ENCODE measurements at places on chromosomes 4 and X.

DNA sequence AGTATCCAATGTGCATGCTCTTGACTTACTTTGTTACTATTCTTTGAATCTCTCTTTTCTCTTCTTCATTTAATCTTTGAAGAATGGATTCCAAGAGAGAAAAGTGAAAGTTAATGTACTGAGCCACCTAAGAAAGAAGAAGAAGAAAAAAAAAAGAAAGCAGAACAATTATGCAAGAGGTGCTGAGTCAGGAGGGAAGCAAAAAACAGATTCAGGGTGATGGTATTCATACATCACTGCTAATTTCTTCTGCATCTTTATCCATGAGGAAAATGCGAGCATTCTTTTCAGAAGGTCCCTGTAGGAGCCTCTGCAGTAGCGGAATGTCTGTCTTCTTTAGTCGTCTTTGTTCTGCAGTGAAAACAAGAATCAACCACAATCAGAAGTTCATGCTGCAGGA, 43.9 kb downstream of the RASSF6 start:
- DNase-seq: no peak

- DNase-seq: no peak
Observed at GRCh38 chr4:149791851-149792250, 23.8 kb downstream of the IQCM start.

- DNase-seq: no peak
Observed at GRCh38 chr4:76216975-76217814, 3.6 kb upstream of the SCARB2 start.

GRCh38 chrX:30489323-30489722, 88.2 kb downstream of the TASL start:
- no peak for DNase-seq

DNA sequence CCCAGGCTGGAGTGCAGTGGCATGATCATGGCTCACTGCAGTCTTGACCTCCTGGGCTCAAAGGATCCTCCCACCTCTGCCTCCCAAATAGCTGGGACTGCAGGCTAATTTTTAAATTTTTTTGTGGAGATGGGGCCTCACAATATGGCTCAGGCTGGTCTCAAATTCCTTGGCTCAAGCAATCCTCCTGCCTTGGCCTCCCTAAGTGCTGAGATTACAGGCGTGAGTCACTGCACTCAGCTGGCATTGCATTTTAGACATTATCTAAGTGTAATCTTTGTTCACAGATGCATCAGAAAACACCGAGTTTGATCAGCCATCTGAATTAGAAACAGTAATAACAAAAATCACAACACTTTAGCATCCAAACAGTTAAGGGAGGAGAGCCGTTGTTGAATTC, 53.4 kb upstream of the CBR4 start:
- no peak for DNase-seq

- DNase-seq: no peak
Observed at GRCh38 chrX:47489507-47490275, 6.7 kb upstream of the ZNF41 start.

DNA sequence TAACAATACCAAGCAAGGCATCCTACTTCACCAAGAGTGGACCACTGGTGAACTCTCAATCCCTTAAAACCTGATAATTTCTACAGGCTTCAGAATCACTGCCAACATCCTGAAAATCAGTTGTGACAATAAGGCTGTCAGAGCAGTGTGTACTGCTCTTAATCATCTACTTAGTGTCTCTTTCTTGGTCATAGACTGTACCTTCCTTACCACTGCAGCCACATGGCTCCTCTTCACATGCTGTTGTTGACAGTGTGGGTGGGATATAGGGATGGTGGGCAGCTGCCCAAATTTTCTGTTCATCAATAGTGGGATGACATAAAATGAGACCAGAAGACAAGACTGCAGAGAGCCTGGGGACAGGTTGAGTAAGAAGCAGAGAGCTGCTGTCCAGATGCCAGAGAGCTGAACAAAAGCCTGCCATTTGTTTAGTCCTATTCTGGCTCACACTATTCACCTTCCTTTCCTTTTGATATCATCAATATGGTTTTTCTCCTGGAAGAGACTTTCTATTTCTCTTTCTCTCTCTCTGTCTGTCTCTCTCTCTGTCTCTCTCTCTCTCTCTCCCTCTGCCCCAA, 178.9 kb downstream of the MGST2 start:
- no peak for DNase-seq

- no peak for DNase-seq
Observed at GRCh38 chr4:176526704-176527103, 206.9 kb downstream of the SPCS3 start.

DNA sequence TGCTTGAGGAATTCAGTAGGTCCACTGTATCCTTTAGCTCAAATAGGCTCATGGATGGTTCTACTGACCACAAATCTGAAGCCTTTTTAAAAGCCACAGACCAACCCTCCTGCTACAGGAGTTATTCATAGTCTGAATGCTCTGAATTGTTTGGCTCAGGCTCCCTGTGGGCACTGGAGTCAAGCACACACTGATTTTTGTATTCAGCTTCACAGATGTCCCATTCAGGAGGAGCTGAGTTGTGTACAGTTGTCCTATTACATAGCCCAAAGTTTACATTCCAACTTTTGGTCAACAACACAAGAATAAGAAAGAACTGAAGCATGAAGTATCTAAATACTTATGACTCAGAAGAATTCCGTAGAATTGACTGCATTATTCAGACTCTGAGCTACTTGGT, 243.9 kb downstream of the UNC5C start:
- DNase-seq: no peak

DNA sequence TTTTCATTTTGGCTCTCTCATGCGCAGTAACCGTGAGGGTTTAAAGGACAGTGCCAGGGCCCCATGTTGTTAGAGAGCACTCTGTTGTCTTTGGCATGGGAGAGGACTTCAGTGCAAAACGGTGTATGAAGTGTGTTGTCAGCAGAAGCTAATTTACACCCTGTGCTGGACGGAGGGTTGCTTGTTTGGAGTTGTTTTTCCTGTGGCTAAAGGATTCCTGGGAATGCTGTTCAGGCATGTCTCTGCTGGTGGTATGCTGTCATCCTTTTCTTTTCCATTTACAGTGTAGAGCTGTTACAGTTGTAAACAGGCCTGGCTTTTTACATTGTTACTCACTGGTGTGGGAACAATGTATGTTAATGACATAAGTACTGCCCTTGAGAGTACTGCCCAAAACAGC, 206.3 kb downstream of the CBR4 start:
- no peak for DNase-seq

DNA sequence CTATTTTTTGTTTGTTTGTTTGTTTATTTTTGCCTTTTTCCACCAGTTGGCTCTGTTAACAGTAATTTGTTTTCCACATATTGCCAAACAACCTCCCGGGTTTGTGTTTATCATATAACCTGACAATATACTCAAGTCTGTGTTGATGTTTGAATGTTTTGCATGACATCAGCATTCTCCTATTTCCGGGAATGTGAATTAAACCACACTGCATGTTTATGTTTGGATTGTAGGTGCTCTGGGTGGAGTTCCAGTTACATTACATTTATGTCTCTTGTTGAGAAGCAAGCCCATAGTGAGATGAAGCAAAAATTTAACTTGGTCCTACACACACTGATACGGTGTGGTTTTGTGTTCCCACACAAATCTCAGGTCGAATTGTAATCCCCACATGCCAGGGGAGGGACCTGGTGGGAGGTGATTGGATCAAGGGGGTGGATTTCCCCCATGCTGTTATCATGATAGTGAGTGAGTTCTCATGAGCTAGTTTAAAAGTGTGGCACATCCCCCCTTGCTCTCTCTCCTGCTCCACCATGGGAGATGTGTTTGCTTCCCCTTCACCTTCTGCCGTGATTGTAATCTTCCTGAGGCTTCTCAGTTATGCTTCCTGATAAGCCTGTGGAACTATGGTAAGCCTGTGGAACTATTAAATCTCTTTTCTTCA, 54.4 kb upstream of the CLNK start:
- no peak for DNase-seq

DNA sequence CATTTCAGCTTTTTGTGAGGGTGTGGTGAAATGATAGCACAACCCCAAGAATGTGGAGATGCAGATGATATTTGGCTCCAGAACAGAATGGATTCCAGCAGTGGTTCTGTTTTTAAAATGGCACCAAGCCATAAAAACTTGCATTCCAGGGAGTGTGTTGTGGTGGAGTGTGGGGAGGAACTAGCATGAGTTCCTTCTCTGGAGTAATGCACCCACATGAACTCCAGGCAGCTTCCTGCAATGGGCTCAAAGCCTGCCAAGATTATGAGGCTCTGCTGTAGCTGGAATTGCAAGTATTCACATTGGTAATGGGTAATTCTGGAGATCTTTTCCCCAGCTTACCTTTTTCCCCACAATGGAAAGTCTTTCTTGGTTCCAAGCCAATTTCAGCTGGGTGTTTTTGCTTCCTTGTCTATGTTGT, 161.4 kb downstream of the RAB28 start:
- DNase-seq: no peak

- DNase-seq: no peak
Observed at GRCh38 chr4:108624263-108625056, 4.1 kb downstream of the RPL34 start.

GRCh38 chrX:37815366-37815765, 32.0 kb downstream of the DYNLT3 start:
- no peak for DNase-seq

DNA sequence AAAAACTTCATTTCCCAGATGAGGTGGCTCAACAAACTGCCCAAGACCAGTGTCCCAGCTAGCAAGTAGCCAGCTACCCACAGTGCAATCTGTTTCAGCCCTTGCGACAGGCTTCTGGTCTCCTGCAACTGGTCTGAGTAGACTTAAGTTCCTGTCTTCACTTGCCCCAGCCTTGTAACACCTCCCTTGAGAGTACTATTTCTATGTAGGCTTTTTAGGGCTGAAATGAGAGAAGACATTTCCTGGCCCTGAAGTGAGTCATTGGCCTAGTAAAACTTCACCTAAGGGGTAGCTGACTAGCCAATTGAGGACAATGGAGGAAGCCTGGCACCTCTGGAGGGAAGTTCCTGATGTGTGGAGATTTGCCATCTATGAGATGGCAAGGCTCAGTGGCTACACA, 80.1 kb upstream of the STIM2 start:
- DNase-seq: no peak

DNA sequence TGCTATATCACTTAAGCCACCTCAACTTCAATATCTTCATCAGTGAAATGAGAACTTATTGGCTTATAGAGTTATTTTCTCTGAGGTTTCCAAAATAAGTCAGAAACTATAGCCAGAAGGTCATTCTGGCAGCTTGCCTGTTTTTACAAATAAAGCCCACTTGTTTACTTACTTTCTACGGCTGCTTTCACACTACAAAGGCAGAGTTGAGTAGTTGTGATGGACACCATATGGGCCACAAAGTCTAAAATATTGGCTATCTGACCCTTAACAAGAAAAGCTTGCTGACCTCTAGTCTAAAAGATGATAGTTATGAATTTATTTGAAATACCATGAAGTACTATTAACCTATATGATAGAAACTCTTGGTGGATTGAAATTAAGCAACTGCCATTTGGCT, 67.3 kb upstream of the ATOH1 start:
- DNase-seq: no peak

- no peak for DNase-seq
Observed at GRCh38 chr4:98068495-98068894, 74.8 kb downstream of the STPG2 start.

DNA sequence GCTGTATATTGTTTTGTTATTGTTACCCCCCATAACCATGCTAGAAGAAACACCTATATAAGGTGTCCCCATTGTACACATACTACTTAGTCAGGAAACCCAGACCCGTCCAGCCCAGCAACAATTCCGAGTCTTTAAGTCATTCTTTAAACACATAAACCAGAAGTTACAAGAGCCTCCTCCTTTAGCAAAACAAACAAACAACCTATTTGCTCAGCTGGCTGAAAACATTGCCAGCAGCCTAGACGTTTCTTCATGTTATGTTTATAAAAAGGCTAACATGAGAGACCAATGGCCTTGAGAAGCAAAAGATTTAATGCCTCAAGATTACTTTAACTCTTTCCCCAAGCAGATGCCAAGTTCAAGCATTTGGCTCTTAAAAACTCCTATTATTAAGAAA, 1.4 kb downstream of the ACOX3 start:
- DNase-seq: no peak

GRCh38 chrX:71195964-71196649, 26.9 kb upstream of the GJB1 start:
- DNase-seq: no peak

GRCh38 chr4:136599890-136600289, 932.4 kb downstream of the PCDH18 start:
- no peak for DNase-seq

- DNase-seq: no peak
Observed at GRCh38 chr4:170127758-170128157, 38.0 kb upstream of the AADAT start.

GRCh38 chr4:138576684-138577083, 334.5 kb upstream of the SLC7A11 start:
- DNase-seq: no peak

- DNase-seq: no peak
Observed at GRCh38 chr4:7193030-7193958, 956 bp downstream of the SORCS2 start.

GRCh38 chr4:8009710-8010511, 70.2 kb upstream of the AFAP1 start:
- no peak for DNase-seq

- DNase-seq: no peak
Observed at GRCh38 chr4:82394896-82395295, 21.1 kb upstream of the HNRNPD start.

- no peak for DNase-seq
Observed at GRCh38 chr4:12966726-12967125, 517.4 kb downstream of the RAB28 start.

- DNase-seq: no peak
Observed at GRCh38 chrX:44675362-44676024, 132.8 kb upstream of the FUNDC1 start.

- DNase-seq: no peak
Observed at GRCh38 chr4:1492142-1492457, 85.9 kb upstream of the NKX1-1 start.

DNA sequence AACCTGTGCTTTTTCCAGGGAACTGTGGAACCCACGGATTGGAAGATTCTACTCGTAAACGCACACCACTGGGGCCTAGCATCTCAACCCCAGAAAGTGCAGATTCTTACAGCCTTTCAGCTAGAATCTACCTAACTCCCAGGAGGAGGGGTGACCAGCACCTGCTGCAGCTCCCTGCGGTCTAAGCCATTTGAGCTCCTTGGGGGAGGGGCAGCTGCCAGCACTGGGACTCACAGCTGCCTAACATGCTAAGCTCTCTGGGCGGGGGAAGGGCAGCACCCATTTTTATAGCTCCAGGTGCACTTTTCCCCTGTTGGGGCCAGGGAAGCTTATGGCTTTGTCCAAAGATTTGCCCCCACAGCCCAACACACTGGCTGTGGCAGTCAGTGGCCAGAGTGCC, 595.7 kb upstream of the EPHA5 start:
- no peak for DNase-seq

DNA sequence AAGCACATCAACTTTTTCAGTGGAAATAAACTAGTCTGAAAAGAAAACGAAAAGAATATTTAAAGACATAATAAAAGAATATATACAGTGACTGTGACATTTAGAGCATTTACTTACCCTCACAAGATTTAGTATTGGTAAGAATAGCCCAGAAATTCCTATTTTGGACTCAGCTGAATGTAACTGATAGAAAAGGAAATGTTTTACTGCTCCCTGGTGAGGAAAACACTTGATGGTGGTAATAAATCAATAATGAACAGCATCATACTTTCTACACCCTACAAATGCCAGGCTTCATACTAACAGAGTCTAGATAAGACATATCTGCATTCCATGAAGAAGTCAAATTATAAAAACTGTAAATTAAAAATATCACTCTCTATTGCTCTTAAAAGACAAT, 753.5 kb upstream of the PCDH10 start:
- DNase-seq: no peak

Measured in activated CD4-positive, alpha-beta T cell treated with anti-CD3 and anti-CD28 coated beads, Interleukin-2, amount 50 U/mL, for 1 hour (primary cell).